Activated T-cell treated with anti-CD3 and anti-CD28 coated beads for 1 hour (primary cell): ENCODE measurements at places on chromosomes 3 and 15.

DNA sequence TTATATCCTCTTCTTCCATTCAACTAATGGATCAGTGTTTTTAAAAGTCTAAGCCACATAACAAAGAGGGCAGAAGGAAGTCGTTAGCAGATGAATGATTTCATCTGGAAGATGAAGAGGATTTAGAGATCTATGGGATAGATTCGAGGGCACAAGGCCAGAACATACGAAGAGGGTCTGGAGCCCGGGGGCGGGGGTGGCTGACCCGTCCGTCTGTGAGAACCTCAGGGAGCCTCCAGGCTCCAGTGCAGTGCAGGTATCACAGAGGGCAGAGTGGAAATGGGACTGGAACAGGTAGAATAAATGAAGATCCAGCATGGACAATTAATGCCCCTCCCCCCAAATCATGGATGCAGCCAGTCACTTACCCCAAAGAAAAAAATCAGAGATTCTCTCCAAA lies 1.5 kb upstream of the GOLGA8B start:
- no peak for DNase-seq

- DNase-seq = no peak
Observed at GRCh38 chr15:93420050-93420452, 331.0 kb upstream of the RGMA start.

DNA sequence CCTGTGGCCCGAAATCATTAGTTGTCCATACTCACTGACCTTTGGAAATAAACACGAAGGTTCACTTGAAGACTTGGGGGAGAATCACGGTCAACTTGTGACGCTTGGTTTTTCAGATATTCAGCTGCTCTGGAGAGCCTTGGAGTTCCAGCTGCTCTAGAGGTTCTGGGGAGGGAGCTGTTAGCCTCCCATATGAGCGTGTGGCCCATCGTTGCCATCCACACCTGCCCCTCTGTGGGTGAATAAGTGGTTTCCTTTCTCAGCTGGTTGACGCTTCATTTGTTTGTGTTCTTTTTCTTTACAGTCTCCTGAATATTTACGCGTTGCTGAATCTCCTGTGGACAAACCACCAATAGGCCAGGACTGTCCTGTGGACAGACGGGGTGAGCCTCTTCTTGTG lies 35.6 kb downstream of the APBA2 start:
- DNase-seq = no peak

- no peak for DNase-seq
Observed at GRCh38 chr15:58931987-58932588, 1.4 kb downstream of the SLTM start.

DNA sequence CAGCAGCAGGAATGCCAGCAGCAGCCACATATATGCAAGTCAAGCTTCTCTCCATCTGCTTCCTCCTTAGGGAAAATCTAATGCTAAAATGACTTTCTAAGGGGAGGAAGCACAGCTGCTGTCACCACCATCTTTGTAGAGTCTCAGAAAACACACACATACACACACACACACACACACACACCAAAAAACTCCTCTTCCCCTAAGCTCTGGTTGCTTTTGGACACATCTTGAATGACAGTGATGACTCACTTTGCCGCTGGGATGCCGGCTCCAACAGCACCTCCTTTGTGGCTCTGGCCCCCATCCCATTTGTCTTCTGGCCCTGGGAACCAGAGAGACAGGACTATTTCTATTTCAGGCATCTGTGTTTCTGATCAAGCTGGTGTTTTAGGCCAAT lies 124.8 kb upstream of the GOLIM4 start:
- no peak for DNase-seq

GRCh38 chr15:80404057-80404760 lies at the start of gene ARNT2:
TSS of gene ARNT2 (plus strand) at chr15:80404382. CDS start at chr15:80404516, 134 bp downstream.
- DNase-seq = no peak

DNA sequence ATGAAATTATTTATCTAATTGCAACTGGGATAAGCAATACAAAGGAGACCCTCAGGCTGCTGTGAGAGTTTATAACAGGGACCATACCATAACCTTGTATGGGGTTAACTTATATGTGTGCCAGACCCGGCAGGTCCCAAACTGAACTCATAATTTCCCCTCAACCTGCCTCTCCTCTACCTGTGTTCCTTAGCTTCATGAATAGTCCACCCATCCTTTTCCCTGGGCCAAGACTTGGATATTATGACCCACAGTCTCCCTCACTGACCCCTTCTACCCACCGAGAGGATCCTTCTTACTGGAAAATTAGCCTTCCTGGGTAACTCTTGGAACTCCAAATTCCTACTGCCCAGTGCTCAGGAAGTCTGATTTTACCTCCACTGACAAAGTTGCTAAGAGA lies 3.4 kb upstream of the TSPAN3 start:
- DNase-seq = no peak

DNA sequence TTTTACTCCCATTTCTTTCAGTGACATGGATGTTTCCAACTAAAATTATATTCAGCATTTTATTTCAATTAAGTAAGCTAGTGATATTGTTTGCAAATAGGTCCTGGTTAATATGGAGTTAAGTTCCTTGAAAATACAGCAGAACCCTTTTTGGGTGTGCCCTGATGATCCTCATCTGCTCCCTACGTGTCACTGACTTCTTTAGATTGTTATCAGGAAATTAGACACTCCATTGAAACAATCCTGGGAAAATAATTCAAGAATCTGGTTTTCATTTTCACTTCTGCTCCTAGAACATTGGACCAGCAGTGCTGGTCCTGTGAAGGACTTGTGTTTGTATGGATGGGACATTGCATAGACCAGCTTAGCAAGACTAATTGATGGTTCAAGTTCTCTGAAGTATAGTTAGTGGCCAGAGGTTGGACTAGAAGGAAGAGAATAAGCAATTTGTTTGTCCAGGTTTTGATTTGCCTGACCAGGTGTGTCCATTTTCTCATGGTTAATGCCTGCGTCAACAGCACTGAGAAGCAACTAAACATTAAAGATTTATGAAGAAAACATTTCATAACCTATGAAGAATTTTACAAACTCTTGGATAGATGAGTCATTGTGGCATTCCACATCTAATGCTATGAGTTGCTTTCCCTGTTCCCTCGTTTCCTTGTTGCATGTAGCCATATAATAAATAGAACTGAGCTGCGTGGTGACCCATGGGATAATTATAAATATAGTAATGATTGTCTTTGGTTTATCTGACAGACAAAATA lies 95.8 kb downstream of the ZPLD1 start:
- no peak for DNase-seq

GRCh38 chr15:88663141-88663621 lies 24.4 kb downstream of the ISG20 start:
- no peak for DNase-seq

DNA sequence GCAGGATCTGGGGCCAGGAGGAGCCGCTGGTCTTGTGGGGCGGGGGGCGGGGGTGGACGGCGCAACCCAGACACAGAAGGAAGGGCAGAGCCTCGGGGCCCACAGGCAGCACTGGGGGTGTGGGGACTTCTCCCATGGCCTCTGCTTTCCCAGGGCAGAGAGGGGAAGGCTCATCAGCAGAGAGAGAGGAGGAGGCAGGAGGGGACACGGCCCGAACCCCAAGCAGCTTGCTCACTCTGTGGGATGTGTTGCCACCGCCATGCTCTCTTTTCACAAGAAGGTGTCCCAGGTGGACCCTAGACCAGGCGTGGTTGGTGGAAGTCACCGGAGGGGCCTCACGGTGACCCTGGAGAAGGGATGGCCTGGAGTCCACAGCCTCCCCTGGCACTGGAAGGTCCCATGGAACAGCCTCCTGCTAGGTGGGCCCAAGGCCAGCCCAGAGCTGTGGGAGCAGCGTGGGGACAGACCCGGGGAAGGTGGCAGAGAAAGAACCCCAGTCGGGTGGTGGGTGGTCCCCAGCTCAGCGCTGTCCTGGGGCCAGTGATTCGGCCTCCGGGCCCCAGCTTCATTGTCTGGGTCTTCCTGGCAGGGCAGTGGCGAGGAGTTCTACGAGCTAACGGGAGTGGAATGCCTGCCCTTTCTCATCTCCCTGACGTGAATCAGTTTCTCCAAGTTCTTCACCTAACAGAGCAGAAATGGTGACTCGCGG lies 46.8 kb upstream of the PCSK6 start:
- no peak for DNase-seq

GRCh38 chr3:100029052-100029451 lies 85.2 kb downstream of the FILIP1L start:
- no peak for DNase-seq

DNA sequence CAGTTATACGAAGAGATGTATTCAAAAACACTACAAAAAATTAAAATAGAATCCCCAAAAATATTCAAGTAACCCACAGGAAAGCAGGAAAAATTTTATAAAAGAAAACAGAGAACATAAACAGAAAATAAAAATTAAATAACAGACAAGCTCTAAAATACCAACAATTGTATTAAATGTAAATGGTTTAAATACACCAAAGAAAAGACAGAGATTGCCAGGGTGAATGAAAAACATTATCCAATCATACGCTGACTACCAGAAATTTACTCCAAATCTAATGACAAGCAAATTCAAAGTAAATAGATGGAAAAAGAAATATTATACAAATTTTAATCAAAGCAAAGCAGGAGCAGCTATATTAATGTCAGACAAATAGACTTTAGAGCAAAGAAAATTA lies 103.6 kb downstream of the BOC start:
- DNase-seq = no peak

GRCh38 chr3:109228391-109229080 lies 87.8 kb downstream of the DPPA2 start:
- DNase-seq = no peak

- no peak for DNase-seq
Observed at GRCh38 chr3:141539431-141540187, 52.8 kb downstream of the RASA2 start.

- DNase-seq = no peak
Observed at GRCh38 chr3:34394978-34395748, 596.7 kb downstream of the PDCD6IP start.
